Head of caudate nucleus (tissue), 42 donors: ENCODE measurements at places on chromosomes 12 and 14.

GRCh38 chr14:104213301-104214034 lies 75.1 kb downstream of the KIF26A start:
- no peak for DNase-seq

GRCh38 chr12:10849425-10849878 lies at the start of gene PRR4:
Gene PRR4, minus strand, starts transcription at chr12:10849475. Its CDS starts 38 bp downstream, at chr12:10849437.
- no peak for DNase-seq

- DNase-seq, result no peak
These were observed 24.4 kb downstream of the FBXW8 start for GRCh38 chr12:116934908-116935705.

GRCh38 chr12:55899082-55899481 lies 28.6 kb downstream of the PYM1 start:
- no peak for DNase-seq

GRCh38 chr14:102323102-102323501 lies 3.6 kb downstream of the ZNF839 start:
- no peak for DNase-seq
